ENCODE measurements at places on chromosomes 12 and 14.

GRCh38 chr12:115230606-115231005 is 546.6 kb upstream of the TBX3 start:
- DNase-seq = no peak

DNA sequence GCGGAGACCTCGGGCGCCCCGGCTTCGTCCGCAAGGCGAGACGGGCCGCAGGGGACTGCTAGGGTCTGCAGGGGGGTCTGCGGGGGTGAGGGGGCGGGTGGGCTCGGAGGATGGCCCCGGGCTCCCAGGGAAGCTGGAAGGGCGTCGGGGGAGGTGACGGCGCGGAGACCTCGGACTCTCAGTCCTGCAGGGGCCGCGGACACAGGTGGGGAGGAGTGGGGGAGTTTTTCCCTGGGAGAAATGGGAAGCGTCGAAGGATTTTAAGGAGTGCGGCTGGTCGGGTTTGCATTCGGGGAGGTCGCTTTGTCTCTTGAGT is 25.9 kb downstream of the ZBTB42 start:
- no peak for DNase-seq

DNA sequence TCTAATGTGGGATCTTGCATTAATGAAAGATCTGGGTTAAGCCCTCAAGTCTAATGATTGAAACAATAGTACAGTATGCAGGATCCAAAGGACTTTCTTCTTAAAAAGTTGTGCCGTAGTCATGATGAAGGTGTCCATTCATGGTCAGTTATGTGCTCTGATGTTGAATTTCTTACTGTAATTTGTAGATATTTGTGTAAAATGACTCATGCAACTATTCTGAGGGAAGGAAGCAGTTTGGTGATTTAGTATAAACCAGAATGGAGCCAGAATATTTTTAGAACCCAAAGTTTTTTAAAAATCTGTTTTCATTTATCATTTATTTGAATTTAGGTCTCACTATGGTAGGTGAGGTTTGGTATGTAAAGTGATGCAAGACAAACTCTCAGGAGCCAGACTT is 151.2 kb downstream of the AKAP6 start:
- DNase-seq = no peak

GRCh38 chr14:68442828-68443629 is 349.8 kb downstream of the ZFP36L1 start:
- DNase-seq = peak; percentile 29

DNA sequence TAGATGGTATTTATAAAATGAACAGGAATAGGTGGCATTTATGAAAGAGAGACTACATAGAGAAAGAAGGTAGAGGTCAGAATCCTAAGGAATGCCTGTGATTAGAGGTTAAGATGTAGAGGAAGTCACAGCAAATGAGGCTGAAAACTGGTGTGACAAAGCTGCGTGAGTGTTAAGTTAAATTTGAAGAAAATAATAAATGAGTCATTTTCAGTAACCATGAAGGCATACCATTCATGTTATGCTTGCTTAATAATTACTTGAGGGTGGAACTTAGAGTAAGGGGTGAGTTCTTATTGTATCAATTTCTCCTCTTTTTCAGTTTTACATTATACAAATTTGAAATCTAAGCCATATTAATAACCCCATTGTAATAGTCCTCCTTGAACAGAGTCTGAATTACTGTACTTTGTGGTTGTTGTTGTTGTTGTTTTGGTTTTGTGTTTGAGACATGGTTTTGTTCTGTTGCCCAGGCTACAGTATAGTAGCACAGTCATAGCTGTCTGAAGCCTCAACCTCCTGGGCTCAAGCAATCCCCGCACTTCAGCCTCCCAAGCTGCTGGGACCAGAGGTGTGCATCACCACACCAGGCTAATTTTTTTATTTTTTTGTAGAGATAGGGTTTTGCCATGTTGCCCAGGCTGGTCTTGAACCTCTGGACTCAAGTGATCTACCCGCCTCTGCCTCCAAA is 761.5 kb downstream of the GALC start:
- DNase-seq = peak; percentile 16

GRCh38 chr14:57632649-57633048 is 139.0 kb upstream of the CCDC198 start:
- no peak for DNase-seq

DNA sequence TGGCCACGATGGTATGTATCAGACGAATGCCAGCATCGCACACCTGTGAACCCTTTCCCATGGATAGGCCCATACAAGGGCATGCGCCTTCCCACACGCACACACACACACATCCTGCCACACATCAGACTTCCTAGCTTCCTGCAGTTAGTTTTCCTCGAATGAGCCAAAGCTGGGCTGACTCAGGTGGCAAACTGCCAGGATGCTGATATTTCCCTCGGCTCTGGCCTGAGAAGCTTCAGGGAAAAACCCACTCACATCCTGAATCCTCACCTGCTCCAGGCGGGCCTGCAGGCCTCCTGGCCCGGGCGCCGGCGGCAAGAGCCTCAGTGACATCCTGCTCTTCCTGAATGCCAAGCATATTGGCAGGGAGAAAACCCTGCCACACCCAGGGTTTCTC is 22.4 kb downstream of the CALM1 start:
- DNase-seq = peak; percentile 99

DNA sequence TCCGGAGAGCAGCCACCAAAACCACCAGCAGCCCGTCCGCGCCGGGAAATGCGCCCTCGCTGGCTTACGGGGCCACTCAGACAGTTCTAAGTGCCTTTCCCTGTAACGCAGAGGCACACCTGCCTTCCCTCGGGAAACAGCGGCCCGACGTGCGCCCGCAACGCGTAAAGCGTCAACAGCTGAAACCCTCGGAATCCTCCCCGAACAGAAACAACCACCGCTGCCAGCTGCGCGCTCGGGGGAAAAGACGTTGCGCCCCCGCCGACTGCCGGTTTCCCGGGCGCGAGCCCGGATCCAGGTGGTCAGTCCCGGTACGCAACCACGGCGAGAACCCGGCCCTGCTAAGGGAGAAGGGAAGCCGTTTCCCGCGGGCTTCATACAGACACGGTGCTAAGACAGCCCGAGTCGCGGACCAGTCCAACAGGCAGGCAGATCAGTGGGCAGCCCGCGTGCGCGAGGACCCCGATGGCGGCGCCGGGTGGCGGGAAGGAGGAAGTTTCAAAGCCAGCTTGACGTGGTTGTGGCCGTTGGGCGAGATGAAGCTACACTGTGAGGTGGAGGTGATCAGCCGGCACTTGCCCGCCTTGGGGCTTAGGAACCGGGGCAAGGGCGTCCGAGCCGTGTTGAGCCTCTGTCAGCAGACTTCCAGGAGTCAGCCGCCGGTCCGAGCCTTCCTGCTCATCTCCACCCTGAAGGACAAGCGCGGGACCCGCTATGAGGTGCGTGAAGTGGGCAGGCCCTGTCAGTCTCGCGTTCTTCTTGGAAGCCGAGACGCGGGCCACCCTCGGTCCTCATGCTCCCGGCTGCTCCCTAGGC is at the start of gene LRR1:
Gene LRR1, plus strand, starts transcription at position 456 of the 816 bp plus-strand sequence. Its CDS starts 81 bp downstream, at position 537.
- DNase-seq = peak; percentile 92

DNA sequence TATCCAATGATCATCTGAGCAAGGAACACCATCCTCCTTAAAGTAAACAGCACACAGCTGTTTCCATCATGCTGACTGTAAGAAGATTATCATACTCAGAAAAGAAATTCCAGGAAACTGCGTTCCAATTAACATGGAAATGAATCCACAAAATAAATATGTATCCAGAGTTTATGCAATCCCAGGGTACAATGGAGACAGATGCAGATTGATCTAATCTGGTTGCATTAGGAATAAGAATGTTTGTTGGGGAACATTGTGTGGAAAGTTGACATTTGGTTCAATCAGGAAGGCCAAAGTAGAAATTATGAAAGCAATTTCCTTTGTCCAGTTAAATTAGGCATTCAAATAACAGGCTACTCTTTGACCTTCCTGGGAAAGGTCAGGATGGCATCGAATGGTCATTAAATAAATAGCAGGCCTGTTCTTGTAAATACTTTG is 236.9 kb upstream of the AMIGO2 start:
- no peak for DNase-seq

- peak; percentile 35 for DNase-seq
Observed at GRCh38 chr12:753611-754472, 1.5 kb downstream of the WNK1 start.

DNA sequence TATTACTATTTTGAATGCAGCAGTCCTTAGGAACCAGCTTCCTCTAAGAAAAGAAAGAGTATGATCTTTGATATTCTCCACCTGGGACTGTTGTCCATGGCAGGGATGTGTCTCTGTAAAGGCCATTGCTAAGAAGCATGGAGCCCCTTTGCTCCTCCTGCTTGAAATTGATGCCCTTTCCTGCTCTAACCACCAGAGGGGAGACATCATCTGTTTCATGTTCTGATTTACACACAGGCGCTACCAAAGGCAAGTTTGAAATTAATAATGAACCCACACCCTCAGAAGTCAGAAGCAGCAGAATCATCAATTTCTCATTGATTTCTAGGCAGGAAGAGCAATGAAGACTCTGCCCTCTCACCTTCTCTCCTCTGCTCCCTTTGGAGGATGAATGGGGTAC is 253.8 kb downstream of the RMST start:
- peak; percentile 4 for DNase-seq

DNA sequence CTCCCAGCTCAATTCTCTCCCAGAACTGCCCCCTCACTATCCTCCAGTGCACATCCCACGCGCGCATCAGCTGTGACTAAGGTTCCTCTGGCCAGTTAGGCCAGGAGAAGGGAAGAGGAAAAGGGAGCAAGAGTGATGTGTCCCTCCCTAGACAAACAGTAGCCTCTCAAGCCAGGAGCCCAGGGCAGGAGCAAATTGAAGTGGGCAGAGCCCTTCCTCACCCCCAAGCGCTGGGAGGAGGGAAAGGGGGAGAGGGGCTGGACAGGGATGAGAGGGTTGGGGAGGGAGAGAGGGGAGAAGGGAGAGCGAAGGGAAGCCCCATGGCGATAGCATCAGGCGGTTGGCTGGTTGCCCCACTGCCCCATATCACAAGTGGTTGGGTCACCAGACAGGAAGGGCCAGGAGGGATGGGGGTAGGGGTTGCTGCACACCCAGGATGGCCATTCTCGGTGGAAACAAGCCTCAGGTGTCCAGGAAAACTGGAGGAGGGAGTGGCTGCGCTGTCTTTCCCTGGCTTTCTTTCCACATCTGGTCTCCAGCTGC is 1.1 kb downstream of the CD63 start:
- DNase-seq = peak; percentile 59

- peak; percentile 12 for DNase-seq
Observed at GRCh38 chr12:32756476-32757066, 874 bp upstream of the YARS2 start.

- no peak for DNase-seq
Observed at GRCh38 chr12:30567082-30567481, 128.6 kb downstream of the IPO8 start.

GRCh38 chr12:106910202-106910601 is 45.5 kb upstream of the TMEM263 start:
- DNase-seq = no peak

GRCh38 chr12:121227294-121227693 is 17.4 kb downstream of the P2RX4 start:
- DNase-seq = no peak

DNA sequence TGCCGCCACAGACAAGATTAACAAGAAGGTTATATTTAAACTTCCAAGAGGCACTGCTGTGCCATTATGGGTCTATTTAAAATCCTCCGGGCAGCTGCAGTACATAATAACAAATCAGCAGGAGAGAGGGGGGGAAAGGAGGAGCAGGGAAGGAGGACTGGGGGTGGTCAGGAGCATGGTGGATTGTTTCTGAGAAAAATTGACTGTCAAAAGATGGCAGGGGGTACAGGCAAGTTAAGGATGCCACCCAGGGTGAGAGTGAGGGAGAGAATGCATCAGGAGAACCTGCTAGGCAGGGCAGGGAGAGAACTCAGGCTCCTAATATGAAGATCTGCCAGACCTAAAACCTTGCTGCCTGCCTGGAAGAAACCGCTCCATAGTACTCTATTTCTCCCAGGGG is 181.8 kb downstream of the GRIN2B start:
- DNase-seq = no peak

- no peak for DNase-seq
Observed at GRCh38 chr14:89004166-89004565, 179.7 kb downstream of the TTC8 start.

DNA sequence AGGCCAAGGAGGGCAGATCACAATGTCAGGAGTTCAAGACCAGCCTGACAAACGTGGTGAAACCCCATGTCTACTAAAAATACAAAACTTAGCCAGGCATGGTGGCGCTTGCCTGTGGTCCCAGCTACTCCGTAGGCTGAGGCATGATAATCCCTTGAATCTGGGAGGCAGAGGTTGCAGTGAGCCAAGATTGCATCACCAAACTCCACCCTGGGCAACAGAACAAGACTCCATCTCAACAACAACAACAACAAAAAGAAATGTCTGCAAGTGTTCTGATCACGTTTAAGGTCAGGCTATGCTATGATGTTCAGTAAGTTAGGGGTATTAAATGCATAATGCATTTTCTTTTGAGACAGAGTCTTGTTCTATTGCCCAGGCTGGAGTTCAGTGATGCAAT is 6.7 kb upstream of the PLD4 start:
- no peak for DNase-seq

- DNase-seq = no peak
Observed at GRCh38 chr12:22335794-22336166, 1.3 kb upstream of the ST8SIA1 start.

GRCh38 chr12:53727310-53728041 is at the start of gene CALCOCO1:
TSS of gene CALCOCO1 (minus strand) at chr12:53727452. CDS start at chr12:53725242, 2,210 bp downstream.
- DNase-seq = peak; percentile 99

GRCh38 chr12:38161123-38162000 is 155.2 kb upstream of the ALG10B start:
- DNase-seq = no peak

- no peak for DNase-seq
Observed at GRCh38 chr12:116971222-116971621, 60.5 kb downstream of the FBXW8 start.

DNA sequence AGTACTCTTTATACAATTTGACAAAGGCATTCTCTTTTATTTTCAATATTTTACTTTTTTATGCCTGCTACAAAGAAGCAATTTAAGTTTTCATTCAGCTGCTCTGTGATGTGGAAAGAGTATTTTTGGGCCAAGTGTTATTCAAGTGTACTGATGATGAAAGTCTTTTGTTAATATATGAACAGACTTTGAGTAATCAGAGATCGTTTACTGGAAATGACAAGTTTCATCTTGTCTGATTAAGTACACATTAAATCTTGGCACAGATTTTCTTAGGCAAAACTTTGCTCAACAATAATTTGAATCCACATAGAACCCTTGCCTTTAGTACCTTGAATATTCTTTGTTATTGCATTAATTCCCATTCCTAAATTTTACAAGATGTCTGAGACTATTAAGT is 13.3 kb upstream of the PZP start:
- DNase-seq = no peak

- DNase-seq = no peak
Observed at GRCh38 chr14:67425608-67426007, 13.6 kb upstream of the PLEK2 start.

GRCh38 chr14:25132732-25133422 is 82.9 kb upstream of the STXBP6 start:
- peak; percentile 68 for DNase-seq

GRCh38 chr12:4212845-4213244 is 60.7 kb upstream of the CCND2 start:
- no peak for DNase-seq

All from Daoy (cell line).